Epithelial cell of esophagus (primary cell): ENCODE measurements at places on chromosomes 4 and X.

- no peak for DNase-seq
Measured at GRCh38 chr4:176897226-176897625, 104.5 kb upstream of the VEGFC start.

DNA sequence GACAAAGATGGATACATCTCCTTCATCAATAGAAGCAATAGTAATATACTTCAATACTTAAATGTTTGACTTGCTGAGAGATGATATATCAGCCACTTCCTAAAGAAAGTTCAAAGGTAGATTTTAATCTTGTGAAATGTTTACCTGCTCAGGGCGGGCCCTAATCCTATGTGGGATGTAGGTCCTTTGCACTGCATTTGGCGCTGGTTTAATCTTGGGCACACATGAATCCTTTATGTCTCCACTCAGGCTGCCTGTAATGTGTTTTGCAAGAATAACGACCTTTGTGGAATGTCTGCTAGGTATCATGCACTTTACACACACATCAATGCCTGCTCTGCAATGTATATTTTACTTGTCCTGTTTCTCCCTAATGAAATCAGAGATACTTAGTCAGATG lies 368.7 kb downstream of the GBA3 start:
- no peak for DNase-seq

DNA sequence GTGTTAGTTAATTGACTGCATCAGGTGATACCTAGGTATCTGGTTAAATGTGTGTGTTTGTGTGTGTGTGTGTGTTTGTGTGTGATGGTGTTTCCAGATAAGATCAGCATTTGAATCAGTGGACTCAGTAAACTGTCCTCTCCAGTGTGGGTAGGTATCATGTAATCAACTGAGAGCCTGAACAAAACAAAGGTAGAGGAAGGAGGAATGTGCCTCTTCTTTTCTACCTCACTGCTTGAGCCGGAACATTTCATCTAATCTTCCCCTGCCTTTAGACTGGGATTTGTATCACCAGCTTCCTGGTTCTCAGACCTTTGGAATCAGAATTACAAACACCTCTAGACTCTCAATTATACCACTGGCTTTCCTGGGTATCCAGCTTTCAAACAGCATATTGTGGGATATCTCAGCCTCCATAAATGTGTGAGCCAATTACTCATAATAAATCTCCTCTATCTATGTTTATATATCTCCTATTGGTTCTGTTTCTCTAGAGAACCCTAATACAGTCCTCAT lies 120.5 kb downstream of the TBCK start:
- no peak for DNase-seq

- peak; percentile 5 for DNase-seq
Measured at GRCh38 chrX:7073336-7073735, 74.2 kb upstream of the STS start.

DNA sequence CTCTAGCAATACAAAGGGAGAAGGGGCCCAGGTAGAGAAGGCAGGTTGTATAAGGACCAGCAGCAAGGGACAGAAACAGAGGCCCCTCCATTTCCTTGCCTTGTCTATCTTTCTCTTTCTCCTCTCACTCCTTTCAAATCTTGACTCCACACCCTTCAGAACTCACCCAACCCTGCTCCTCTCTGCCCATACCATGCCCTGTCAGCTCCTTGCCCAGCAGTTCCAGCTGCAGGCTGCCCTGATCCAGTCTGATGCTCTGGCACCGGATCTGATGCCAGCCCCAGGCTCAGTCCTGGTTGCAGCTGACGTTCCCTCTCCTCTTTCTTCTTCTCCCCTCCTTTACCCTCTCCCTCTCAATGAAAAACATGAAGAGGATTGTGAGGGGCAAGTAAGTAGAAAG lies 291.2 kb downstream of the FBXW7 start:
- DNase-seq, result no peak

GRCh38 chr4:121794505-121795188 lies 6.5 kb upstream of the EXOSC9 start:
- no peak for DNase-seq

DNA sequence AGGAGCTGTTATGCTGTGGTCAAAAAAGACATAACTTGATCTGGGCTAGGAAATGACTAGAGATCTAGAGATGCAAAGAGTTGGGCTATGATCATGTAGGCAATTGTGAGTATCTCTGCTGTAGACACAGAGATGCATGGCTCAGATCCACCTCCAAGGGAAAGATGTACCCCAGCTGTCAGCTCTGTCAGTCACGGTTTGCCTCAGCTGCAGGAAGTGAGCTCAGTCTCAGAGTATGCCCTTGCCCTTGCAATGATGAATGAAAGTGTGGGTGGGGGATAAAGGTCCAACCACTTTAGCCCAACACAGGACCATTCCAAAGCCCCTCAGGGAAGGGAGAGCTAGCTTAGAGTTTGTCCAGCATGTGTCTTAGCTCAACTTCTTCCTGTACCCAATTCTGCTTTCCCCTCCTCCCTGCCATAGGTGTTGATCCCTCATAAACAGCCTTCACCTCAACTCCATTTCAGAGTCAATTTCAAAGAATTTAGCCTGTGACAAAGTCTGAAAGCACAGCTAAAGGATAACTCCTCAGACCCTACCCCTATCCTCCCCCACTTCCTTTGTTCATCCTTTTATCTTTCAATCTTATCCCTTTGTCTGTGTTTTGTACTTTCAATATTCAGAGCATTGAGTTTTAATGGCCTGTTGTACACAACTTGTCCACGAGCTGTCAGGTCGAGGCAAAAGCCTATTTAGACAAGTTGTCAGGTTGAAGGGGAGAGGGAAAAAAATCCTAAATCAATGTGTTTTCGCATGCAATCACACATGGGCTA lies 90.6 kb downstream of the MID1IP1 start:
- DNase-seq, result peak; percentile 16
